Suppressor macrophage treated with lipopolysaccharide for 1 hour (primary cell): ENCODE measurements at places on chromosomes 12 and 14.

DNA sequence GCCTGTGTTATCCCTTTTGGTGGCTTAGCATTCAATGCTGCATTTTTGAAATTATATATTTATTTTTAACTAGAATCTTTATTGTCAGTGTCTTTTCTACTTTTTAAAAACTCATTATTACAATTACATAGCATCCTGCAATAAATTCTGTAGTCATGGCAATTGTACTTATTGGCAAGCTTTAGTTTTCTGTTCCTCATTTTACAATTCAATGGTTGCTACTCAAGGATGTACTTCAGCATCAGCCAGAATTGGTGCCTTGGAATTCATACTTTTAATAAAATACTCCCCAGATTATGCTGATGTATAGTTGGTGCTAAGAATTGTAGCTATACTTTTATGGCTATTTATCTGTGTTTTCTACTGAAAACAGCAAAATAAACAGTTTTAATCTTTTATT, 1756.8 kb upstream of the SEL1L start:
- no peak for DNase-seq

GRCh38 chr12:12976366-12976765, 23.7 kb downstream of the HEBP1 start:
- DNase-seq: peak; percentile 64

DNA sequence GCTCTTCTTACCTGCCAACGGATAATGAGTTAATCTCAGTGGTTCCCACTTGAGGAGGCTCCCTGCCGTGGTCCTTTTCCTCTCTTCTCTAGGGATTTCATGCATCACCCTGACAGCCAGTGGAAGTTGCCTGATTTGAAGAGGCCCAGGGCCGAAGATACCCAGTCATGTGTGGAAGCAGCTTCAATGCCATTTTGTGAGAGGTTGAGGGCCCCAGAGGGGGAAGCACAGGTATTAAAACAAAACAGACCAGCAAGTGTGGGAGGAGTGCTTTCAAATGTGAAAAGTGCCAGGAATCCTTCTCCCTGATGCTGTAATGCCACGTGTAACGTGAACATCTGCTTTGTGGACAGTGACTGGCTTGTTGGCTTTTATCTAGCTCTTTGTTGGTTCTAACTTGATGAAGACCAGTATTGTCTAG, 1.5 kb downstream of the TCP11L2 start:
- no peak for DNase-seq

GRCh38 chr12:47805417-47805816, 14.3 kb downstream of the HDAC7 start:
- DNase-seq: no peak

GRCh38 chr12:105418821-105419291, 88.4 kb downstream of the C12orf75 start:
- no peak for DNase-seq

DNA sequence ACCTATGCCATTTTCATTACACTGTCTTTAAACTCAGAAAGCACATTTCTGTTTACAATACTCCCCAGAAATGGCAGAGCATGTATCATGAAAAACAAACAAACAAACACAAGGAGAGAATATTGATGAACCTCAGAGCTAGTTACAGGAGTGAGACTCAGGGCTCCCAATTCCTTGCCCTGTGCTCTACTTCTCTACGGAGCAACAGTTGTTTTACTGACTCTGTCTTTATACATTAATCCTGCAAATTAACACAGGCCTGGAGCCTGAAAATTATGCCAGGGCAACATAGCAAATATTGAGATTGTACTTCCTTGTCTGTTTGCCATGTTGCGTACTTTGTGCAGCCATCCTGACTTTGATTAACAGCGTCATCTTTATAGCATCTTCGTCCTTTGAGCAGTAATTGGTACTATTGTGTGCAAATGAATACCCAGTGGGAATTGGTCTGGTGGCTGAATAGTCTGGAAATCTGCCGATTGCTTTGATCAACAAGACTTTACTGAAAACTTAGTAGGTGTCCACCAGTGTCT, 15.2 kb upstream of the AKAP6 start:
- DNase-seq: no peak

DNA sequence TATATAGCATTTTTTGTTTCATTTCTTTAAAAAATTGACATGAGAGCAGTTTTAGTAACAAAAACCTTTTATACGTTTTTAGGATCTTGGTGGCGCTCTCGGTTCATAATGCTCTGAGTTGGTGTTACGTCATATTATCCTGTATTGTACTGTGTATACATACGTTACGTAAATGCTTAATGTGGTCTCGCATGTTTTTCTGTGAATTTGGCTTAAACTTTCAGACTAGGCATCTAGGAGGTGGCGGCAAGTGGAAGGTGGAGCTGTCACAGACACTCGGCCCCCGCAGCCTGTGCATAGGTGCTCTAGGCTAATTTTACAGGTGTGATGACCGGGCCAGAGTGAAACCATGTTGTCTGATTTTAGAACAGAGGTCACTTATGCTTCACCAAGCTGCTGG, 60.0 kb downstream of the PPP2R5C start:
- DNase-seq: no peak

DNA sequence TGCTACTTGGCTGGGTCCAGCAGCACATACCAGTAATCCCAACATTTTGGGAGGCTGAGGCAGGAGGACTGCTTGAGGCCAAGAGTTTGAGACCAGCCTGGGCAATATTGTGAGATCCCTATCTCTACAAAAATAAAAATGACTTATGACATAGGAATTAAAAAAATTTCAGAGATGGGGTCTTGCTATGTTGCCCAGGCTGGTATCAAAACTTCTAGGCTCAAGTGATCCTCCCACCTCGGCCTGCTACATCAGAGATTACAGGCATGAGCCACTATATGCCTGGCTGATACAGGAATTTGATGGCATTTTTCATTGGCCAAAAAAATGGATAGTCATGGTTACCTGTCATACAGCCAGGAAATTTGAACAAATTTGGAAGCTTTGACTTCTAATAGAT, 54.6 kb downstream of the ZC3H14 start:
- DNase-seq: no peak

- DNase-seq: no peak
Observed at GRCh38 chr14:61581955-61582615, 113.2 kb upstream of the HIF1A start.

- no peak for DNase-seq
Observed at GRCh38 chr12:108782971-108783370, 51.7 kb upstream of the CORO1C start.

DNA sequence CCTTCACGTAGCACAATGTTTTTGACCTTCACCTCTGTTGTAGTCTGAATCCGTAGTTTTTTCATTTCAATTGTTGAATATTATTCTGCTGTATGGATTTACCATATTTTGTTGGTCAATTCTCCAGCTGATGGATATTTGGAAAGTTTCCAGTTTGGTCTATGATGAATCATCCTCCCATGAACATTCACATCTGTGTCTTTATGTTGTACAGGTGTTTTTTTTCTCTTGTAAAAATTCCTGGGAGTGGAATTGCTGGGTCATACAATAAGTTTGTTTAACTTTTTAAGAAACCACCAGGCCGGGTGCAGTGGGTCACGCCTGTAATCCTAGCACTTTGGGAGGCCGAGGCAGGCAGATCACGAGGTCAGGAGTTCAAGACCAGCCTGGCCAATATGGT, 36.7 kb upstream of the GNG2 start:
- DNase-seq: no peak

- no peak for DNase-seq
Observed at GRCh38 chr12:93413064-93413463, 28.7 kb downstream of the UBE2N start.

GRCh38 chr14:41393512-41393911, 213.2 kb upstream of the LRFN5 start:
- no peak for DNase-seq

DNA sequence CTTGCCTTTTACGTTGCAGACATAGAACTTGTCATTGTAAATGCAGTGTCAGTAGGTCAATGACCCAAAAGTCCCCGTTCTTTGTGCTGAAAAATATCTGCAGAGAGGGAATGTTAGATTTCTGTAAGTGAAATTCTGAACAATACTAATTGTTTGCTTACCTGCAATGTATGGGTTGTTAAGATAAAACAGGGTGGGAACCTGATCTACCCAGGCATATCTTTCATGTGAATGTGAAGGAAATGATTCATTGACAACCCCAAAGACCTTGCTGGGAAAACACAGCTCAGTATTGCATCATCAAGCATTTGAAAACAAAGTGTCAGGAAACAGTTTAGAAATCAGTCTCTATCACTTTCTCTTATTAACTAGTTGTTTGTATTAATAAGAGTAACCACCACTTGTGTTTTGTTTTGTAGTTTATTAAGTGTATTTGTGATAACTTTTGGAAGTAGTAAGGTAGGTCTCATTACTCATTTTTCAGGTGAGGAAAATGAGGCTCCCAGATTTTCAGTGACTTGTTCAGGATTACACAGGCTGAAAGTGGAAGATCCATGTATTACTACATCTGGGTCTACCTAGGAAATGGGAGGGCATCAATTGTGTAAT, 57.9 kb upstream of the SLC38A2 start:
- DNase-seq: peak; percentile 83

GRCh38 chr12:65924716-65925115, 100.4 kb downstream of the HMGA2 start:
- no peak for DNase-seq

DNA sequence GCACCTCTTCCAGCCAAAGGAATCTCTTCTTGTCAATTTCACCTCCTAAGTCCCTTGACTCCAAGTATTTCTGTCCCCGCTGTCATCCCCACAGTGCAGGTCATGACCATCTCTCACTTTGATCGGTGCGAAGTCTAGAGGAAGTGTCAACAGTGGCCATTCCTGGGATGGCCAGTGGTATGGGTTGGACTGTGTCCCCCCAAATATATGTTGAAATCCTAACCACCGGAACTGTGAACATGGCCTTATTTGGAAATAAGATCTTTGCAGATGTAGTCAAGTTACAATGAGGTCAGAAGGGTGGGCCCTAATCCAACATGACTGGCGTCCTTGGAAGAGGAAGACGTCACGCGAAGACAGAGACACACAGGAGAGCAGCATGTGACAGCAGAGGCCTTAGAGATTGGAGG, 155.9 kb upstream of the PRMT8 start:
- no peak for DNase-seq

- DNase-seq: no peak
Observed at GRCh38 chr12:67390273-67390672, 121.1 kb downstream of the CAND1 start.

GRCh38 chr12:5689773-5690172, 255.3 kb downstream of the ANO2 start:
- no peak for DNase-seq

- peak; percentile 14 for DNase-seq
Observed at GRCh38 chr12:59839514-59839913, 243.7 kb downstream of the SLC16A7 start.

GRCh38 chr12:132873724-132874123, 13.7 kb downstream of the CHFR start:
- no peak for DNase-seq

GRCh38 chr12:115541891-115542421, 735.5 kb downstream of the MED13L start:
- no peak for DNase-seq

GRCh38 chr12:12506496-12506890, 56.2 kb downstream of the DUSP16 start:
- DNase-seq: no peak

DNA sequence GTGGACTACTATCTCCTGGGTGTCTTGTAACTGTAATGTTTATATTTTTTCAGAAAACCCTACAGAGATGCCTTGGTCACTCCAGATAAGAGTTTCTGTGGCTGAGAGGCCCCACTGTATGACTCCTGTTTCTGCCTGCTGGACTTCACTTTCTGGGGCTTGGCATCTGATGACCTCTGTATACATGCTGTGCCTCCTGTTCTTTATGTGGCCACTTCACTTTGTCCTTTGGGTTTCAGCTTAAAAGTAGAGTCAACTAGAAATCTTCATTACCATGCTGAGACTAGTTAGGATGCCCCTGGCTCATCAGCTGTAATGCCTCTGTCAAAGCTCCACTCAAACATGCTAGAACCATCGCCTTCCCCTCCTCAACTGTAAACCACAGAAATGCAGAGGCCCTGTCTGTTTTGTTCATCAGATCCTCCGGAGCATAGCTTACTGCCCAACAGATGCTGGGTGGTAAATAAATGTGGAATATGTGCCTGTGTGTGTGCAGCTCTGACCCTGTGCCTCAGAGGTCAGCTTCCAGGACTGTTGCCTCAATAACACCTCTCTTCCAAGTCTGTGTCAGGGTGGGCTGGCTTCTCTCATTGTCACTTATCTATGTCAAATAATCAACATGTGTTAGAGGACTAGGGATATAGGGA, 25.5 kb downstream of the ZNF664 start:
- DNase-seq: no peak

DNA sequence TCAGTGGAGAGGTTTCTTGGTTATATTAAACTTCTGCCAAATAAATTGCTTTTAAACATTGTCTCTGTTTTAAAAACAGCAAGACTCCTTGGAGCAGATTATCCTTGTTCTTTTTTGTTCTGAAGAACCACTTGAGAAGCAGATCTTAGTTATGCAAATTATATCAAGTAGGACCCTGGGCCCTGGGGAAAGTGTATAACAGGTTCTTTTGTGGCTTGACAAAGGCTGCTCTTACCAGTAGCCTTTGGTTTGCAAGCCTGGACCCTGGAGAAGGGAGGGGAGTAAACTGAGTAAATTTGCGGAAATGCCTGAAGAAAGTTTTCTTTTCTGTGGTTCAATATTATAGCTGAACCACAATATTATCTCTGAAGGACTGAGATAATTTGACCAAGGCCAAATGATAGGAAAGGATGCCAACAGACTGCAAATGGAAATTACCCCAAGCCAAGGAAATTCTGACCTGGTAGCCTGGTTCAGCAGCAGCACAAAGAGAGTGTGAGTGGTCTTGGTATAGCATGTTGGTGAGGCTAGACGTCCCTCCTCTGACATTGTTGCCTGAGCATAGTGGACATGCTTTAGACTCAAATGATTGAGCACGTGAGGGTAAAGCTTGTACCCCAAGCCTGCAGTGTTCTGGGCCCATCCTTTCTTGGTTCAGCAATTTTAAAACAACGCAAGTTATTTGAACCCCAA, 30.4 kb upstream of the SIX1 start:
- DNase-seq: no peak

DNA sequence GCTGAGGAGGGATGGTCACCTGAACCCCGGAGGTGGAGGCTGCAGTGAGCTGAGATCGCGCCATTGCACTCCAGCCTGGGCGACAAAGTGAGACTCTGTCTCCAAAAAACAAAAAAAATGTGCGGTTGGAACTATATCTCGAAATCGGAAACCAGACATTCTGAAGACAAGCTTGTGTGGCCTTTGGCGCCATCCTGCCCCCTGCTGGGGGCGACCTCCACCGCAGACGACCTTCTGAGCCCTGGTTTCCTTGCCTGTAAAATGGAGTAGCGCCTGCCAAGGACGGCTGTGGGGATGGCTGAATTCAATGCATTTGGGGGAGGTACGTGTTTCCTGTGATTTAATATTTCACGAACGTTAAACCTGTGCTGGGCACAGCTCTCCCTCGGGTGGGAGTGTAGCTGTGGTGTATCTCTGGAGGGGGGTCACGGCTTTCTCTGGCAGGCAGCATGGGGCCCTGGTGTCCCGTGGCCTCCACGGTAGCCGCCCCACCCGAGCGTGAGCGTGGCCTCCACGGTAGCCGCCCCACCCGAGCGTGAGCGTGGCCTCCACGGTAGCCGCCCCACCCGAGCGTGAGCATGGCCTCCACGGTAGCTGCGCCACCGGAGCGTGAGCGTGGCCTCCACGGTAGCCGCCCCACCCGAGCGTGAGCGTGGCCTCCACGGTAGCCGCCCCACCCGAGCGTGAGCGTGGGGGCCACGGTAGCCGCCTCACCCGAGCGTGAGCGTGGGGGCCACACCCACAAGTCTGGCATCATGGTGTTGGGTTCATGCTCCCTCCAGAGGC, 55.3 kb downstream of the LRCOL1 start:
- DNase-seq: peak; percentile 15
